ENCODE measurements at places on chromosomes 7 and 10.
A peak's percentile ranks its signal among the peaks of the same experiment; 100 is the strongest.

GRCh38 chr7:17402628-17403278, 104.3 kb downstream of the AHR start:
- no peak for DNase-seq

DNA sequence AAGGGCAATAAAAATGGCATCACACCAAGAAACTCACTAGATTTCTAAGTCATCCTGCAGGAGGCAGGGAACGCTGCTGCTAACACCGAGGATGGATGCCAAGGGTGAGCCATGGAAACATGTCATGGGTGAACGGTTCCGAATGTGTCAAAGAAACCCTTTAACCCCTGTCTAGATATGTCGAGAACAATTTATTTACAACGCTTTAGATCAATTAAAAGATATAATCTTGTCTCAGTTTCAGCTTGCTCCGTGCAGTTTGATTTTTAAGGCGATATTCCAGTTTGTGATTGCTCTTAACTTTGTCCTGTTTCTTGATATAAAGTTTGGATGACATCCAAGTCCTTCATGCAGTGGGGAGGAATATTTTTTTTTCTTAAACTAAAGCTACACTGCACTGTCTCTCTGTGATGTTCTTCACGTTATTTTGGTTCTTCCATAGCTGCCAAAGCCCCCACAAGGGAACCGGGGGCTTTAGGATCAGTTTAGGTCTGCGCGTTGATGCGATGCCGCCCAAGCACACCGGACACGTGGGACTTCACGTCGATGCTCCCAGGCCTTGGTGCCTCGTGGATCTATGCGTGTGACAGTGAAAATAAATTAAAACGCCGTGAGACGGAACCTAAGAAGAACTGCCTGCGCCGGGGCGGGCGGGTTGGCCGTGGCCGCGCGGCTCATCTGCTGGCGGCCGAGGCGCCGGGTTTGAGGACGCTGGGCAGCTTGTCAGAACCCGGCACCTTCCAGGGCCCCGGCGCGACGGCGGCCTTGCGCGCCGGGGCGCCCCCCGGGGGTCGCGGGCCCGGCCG, 220.3 kb downstream of the PHTF2 start:
- DNase-seq, result peak; percentile 20

- no peak for DNase-seq
Measured at GRCh38 chr7:43535810-43536585, 46.9 kb upstream of the STK17A start.

DNA sequence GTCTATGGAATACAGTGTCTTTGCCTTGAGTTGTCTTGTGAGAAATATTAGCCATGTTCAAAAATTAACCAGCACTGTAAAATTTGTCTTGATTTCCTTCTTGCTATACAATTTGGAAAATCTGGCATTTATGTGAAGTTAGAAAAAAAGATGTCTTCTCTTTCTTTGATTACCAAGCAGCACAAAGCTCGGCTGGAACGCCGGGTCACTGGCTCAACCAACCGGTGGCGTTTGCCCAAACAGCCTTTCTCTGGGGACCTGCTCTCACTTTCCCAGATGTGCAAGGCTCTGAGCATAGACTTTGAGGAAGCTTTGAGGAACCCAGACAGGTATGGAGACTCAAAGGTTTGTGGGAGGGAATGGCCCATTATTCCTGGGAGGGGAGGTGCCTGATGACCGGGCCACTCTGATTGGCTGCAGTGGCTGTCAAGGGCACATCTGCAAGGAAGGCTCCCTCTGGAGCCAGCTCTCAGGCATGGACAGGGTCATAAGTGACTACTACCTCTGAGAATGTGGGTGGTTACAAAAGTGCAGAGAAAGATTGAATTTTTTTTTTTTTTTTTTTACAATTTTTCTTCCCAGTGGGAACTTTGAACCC, 5.6 kb downstream of the BTBD16 start:
- no peak for DNase-seq

DNA sequence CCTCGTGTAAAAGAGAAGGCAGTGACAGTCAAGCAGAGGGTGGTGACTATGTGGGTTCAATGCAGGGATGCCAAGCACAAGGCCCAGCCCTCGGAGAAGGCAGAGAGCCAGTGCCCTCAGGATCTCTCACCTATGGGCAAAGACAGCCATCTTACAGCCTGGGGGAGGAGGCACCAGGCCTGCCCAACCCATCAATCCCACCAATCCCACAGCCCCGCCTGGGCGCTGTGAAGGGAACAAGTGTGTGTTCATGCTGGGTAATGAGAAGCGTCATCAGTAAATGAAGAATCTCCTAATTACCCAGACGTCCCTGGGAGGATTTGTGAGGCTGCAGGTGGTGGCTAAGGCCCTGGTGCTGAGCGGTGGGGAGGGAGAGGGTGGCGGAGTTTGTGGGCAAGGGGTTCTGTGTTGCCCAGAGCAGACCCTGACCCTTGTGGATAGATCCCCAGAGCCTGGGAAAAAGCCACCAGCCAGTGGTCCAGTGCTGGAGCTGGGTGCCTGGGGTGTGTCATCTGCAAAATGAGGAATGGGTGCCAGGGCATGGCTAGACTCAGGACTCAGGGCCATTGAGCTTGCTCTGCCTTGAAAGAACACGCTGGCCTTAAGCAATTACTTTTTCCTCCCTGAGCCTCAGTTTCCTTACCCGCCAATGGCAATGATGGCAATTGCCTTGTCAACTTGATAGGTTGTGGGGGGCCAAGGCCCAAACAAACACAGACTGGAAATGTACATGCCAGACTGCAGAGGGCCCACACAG, 128.1 kb upstream of the UNC5B start:
- no peak for DNase-seq

- DNase-seq, result no peak
Measured at GRCh38 chr10:30857803-30858202, 173.9 kb downstream of the ZNF438 start.

DNA sequence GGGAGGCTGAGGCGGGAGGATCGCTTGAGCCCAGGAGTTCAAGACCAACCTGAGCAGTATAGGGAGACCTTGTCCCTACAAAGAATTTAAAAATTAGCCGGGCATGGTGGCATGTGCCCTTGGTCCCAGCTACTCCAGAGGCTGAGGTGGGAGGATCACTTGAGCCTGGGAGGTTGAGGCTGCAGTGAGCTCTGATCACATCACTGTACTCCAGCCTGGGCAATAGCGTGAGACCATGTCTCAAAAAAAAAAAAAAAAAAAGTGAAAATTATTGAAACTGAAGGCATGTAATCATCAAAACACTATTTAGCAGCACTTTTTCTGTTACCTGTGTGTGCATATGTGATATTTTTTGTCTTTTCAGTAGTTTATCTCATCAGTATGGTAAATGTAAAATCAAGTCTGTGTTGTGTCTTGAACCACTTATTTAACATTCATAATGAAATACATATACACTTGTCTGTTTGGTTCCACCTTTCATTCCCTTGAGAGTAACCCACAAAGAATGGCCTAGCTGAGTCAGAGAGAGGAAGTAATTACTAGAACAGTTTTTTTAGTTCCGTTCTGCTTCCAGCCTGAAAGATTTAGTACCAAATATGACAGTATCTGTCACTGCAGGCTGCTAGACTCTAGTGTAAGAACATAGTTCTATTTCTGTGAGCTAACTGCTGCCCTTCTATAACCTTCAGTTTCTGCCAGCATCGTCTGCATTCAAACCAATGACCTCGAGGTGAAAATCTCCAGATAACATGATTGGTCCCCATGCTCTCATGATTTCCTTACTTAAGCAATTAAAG, 68.6 kb downstream of the MMRN2 start:
- DNase-seq, result no peak

DNA sequence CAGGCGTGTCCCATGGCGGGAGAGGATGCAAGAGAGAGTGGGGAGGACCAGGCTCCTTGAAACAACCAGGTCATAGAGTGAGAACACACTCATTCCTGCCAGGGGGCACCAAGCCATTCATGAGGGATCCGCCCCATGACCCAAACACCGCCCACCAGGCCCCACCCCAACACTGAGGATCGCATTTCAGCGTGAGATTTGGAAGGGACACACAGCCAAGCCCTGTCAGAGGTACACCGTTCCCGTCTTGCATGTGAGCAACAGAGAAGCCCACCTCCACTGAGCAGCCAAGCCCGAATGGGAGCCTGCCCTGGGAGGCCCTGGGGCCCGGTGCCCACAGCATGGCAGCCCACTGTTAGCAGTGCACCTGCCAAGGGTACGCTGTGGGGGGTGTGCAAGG, 7.9 kb upstream of the ARPC1B start:
- no peak for DNase-seq

DNA sequence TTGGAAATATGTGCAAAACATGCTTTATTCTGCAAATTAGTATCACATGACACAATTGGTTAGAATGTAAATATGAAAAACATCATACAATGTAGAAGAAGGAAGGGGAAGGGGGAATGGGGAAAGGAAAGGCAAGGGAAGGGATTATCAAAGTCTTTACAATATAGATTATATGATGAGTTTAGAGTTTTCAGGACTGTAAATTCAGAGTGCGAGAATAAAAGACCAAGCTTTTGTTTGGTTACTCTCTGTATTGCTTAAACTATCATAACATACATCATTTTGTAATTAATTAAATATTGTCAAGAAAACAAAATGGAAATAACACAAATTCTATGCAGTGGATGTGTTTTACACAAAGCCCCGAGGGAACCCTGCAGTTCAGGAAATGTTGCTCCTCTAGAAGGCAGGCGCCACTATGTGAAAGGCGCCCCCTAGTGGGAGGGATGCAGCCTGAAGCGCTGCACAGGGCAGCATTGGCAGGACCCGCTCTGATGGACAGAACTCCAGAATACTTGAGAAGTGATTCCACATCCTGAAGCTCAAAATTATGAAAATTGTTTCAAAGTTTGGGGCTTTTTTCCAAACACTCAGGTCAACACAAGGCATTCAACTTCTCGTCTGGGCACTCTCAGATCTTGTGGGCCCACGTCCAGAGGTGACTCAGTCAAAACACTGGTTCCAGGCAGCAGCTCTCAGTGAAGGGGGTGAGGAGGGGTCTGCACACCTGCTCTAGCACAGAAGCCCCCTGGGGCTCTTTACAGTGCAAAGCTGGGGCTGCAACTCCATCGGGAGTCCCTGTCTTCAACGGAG, 31.6 kb upstream of the TMEM254 start:
- DNase-seq, result peak; percentile 52

- DNase-seq, result no peak
Measured at GRCh38 chr7:157219154-157219553, 80.4 kb downstream of the UBE3C start.

- no peak for DNase-seq
Measured at GRCh38 chr7:99791021-99791420, 7.0 kb upstream of the CYP3A4 start.

DNA sequence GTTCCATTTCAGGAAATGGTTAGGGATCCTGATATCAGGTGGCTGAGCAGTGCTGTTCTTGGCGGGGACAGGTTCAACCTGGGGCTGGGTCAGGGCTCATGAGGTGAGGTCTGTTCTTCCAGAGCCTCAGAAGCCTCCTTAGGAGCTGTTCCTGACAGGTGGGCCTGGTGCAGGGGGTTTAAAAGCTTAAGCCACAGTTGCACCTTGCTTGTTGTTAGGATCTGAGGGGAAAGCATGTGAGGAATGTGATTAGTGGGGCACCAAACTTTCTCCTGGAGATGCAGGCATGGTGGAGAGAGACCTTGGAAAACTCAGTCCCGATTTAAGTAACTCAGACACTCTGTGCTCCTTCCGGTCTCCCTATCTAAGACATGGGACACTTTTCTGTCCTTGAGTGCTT, 18.7 kb upstream of the CRHR2 start:
- DNase-seq, result no peak

DNA sequence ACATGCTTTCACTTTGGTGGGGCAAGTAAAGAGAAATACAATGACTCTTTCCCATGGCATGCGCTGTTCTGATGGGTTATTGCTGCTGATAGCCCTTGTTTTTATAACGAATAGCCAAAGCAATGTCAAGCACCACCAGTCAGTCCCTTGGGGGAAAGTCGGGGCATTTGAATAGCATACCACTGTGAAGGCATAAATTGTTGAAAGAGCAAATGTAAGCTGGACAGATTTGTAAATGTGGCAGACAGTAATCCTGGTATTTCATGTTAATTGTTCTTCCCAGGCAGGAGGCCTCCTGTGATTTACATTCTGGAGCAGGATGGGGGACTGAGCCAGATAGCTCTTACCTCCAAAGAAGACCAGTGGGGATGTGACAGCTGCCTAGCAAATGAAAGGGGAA, 293.3 kb downstream of the ADRA2A start:
- no peak for DNase-seq

DNA sequence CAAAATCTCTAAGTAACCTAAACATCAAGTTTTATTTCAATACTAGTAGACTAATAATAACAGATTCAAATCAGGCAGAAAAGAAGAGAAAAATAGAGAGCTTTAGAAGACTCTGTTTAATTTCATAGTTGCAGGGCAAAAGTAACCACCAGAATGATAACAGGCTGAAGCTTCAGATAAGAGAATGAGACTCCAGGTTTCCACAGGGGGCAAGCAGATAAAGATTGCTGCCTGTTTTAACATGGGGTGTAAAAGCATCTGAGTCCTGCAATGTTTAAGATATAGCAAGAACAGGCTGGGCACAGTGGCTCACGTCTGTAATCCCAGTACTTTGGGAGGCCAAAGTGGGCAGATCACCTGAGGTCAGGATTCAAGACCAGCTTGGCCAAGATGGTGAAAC, 11.0 kb downstream of the CROT start:
- no peak for DNase-seq

DNA sequence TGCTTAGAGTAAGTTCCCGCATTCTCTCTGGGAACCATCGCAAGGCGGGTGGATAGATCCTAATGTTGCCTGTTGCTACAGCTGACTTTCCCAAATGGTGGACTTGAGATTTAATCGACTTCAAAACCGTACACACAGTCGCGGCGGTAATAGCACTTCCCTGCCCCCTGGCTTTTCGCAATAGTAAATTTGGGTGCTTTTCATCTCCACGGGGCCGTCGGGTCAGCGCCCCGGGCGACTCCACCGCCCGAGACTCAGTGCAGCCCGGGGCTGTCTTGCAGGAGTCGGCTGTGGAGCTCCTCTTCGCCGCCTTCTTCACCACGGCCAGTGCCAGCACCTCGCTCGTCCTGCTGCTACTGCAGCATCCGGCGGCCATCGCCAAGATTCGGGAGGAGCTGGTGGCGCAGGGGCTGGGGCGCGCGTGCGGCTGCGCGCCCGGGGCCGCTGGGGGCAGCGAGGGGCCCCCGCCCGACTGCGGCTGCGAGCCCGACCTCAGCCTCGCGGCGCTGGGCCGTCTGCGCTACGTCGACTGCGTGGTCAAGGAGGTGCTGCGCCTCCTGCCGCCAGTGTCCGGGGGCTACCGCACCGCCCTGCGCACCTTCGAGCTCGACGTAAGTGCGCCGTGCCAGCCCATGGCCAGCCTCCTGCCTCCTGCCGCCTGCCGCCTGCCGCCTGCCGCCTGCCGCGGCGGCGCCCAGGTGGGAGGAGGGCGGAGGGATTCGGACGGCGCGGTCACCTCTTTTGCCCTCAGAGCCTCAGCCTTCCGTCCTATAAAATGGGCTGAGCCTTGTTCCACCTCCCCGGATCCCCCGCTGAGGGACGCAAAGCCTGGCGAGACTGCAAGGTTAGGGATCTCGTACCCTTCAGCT, 5.3 kb downstream of the CYP26C1 start:
- DNase-seq, result no peak

GRCh38 chr7:137768366-137768765, 78.4 kb downstream of the DGKI start:
- no peak for DNase-seq

DNA sequence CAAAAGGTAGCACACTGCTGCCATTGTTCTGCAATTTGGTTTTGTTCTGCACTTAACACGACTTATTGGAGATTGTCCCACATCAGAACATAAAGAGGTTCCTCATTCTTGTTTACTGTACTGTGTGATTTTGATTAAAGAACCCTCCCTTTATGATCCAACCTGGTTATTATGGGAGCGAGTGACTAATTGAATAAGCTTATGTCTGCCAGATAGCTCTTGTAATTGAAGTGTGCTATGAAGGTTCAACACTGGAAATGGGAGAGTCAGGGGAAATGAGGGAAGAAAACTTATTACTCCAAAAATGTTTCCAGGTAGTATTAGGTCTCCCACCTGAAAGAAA, 33.9 kb downstream of the CASP7 start:
- no peak for DNase-seq
